ENCODE measurements at places on chromosomes 12 and 14.

DNA sequence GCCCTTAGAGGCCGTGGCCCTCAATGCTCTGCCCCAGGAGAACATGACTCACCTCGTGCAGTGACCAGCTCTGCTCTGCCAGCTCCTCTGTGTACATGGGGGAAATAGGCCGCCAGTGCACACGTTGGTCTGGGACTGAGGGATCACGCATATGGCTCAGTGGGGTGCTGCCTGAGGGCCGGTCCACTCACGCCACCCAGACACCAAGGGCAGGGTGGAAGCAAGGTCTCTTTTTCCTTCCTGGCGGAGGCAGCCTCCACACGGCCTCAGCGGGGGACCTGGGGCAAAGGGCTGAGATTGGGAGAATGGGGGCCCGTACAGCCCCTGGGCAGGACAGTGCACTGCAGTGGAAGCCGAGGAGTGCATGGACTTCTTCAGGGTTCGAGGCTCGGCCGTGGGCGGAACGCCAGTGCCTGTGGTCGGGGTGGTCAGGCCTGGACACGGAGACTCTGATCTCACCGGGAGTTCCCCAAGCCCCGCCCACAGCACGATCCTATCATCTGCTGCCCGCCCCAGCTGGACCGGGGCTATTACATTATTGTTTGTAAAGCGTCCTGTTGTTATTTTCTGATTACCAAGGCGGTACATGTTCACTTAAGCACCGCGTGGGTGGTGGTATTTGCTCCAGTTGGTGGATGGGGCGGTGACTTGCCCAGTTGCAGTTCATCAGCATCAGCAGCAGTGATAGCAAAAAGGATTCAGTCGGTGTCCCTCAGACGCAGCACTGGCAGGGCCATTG lies 38.8 kb upstream of the TDRD9 start:
- no peak for DNase-seq

- DNase-seq: no peak
These were observed 63.4 kb downstream of the ESRRB start for GRCh38 chr14:76439237-76439775.

DNA sequence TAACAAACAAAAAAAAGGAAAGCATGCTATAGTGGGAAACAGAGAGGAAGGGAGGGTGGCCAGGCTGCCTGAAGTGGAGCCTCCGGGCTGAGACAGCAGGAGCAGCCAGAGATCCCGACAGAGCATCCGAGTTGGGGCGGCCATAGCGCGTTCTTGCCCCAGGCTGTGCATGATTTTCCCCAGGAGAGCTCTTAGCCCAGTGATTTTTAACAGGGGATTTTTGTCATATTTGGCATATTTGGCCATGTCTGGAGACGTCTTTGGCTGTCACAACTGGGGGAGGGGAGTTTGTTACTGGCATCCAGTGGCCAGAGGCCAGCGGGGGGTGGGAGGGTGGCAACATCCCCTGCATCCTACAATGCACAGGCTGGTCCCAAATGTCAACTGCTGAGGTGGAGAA lies 23.6 kb downstream of the BDKRB1 start:
- DNase-seq: no peak

DNA sequence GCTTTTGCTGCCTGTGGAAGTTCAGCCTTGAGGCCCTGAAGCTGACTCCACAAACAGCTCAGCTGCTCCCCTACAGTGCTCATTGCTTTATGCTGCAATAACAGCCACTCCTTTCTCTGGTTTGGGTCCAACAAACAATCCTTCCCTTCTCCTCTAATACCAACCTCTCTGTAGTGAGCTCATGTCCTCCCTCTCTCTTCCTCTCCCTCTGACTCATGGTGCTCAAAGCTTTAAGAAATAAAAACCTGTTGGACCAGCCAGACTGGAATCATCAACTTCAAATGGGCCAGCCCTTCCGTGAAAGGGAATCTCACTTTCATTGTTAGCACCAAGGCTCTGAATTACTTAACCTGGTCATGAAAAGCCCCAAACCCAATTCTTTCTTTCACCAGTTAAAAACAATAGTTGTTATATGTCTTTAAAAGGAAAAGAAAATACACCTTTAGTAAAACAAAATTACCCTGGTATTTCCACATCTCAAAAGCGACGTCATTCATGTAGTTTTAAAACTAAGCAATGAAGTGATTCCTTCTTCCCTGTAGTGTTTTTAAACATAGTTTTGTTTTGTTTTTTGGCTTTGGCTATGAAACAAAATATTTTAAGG lies 126.4 kb downstream of the DUSP6 start:
- DNase-seq: no peak

- DNase-seq: no peak
These were observed 612 bp downstream of the TRAPPC6B start for GRCh38 chr14:39169541-39169900.

DNA sequence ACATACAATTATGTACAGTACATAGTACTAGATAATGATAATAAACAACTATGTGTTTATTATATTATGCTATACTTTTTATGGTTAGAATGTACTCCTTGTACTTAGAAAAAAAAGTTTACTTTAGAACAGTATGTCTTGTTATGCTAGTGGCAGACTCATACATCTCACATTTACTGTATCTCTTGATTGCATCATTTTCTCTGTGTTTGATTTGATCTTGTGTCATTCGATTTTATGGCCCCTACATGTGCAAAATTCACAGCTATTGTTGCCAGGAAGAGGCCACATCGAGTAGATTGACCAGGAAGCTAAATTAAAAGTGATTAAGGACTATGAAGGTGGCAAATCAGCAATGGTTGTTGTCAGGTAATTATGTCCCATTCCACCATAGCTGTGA lies 153.0 kb downstream of the PCNX1 start:
- DNase-seq: no peak

DNA sequence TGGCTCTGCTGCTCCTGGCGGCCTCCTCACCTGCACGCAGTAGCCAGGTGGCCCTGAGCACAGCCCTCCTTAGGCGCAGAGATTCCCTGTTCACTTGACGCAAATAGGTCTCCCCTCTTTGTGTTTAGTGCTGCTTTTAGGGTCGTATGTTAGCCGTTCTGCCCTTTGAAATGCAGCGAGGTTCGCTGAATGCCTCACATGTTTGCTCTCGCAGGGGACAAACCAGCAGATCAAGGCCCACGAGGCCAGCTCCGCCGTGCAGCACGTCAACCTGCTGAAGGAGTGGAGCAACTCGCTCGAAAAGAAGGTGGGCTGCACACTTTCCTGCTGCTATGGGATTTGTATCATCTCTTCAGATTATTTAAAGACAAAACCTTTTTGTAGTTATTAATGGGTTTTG lies 31.4 kb upstream of the AMN start:
- DNase-seq: no peak
